NCI-H1105 treated with DMSO at 0.1 percent for 48 hours (cell line): ENCODE measurements at places on chromosomes 7 and 10.

DNA sequence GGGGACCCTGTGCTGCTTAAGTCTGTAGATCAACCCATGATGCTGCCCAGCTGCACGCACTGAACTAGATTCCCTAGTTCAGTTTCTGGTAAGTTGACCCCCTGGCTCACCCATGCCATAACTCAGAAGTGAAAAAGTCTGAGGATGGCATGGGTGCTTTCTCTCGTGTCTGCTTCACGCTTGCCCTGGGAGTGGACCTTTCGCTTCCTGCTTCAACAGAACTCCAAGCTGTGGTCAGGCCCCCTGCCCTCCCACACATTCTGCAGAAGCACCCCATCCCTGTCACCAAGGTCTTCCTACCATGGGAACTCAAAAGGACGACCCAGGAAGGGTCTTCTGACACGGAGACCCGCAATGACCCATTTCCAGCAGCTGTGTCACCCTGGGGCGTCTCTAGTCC lies 39.9 kb downstream of the LRRC18 start:
- no peak for DNase-seq

DNA sequence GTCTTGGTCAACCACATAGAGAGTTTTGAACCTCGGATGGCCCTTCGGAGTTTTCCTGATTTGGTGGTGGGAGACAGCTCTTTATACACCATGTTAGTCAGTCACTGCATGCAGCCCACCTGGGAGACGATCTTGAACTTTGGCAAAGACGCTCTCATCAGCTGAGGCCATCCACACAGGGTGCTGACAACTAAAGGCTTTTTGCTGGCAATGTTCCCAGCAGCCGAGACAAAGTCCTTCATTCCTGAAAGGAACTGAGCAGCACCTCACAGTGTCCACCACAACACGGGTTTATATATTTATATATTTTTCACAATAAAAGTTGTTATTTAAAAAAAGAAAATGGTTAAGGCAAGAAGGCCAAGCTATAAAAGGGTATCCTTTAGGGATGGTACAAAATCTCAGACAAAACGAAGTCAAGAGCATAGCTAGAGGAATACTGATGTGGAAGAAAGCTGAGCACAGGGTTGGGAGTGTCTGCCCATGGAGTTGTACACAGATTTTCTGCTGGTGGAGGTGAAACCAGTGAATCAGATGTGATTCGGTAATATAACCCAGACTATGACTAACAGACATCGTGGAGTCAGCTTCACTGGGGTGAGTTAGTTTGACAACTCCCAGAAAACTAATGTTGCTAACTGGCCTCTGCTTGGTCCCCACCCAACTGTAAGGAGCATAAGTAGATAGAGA lies 27.4 kb upstream of the CAPZA2 start:
- DNase-seq, result no peak

DNA sequence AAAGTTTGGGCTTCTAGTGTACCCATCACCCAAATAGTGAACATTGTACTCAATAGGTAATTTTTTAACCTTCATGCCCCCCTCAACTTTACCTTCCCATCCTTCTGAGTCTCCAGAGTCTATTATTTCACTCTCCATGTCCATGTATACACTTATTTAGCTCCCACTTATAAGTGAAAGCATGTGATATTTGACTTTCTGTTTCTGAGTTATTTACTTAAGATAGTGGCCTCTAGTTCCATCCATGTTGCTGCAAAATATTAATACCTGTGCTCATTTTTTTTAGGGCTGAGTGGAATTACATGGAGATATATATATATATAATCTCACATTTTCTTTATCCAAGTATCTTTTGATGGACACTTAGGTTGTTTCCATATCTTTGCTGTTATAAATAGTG lies 21.1 kb upstream of the PHF14 start:
- DNase-seq, result no peak

DNA sequence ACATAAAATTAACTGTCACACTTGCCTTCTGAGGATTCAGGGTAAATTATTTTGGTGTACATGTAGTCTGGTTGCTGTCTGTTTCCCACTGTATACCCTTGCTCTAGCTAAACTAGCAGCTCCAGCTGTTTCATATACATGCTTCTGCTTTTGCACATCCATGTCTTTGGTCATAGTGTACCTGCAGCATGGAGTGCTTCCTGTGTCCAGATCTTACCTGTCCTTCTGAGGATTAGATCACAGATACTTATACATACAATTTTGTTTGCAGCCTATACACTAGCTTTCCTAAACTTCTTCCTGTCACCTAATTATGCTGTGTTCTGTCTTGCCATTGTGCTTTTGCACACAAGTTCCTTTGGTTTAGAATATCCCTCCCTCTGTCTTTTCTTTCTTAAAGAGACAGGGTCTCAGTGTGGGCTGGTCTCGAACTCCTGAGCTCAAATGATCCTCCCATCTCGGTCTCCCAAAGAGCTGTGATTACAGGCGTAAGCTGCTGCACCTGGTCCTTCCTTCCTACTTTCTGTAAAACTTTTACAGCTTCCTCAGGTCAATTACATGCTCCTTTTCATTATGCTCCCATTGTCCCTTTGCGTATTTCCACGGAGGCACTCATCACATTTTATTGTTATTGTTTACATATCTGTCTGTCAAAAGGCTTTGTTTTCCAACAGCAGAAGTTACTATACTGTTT lies 33.8 kb downstream of the TPST1 start:
- DNase-seq, result no peak

DNA sequence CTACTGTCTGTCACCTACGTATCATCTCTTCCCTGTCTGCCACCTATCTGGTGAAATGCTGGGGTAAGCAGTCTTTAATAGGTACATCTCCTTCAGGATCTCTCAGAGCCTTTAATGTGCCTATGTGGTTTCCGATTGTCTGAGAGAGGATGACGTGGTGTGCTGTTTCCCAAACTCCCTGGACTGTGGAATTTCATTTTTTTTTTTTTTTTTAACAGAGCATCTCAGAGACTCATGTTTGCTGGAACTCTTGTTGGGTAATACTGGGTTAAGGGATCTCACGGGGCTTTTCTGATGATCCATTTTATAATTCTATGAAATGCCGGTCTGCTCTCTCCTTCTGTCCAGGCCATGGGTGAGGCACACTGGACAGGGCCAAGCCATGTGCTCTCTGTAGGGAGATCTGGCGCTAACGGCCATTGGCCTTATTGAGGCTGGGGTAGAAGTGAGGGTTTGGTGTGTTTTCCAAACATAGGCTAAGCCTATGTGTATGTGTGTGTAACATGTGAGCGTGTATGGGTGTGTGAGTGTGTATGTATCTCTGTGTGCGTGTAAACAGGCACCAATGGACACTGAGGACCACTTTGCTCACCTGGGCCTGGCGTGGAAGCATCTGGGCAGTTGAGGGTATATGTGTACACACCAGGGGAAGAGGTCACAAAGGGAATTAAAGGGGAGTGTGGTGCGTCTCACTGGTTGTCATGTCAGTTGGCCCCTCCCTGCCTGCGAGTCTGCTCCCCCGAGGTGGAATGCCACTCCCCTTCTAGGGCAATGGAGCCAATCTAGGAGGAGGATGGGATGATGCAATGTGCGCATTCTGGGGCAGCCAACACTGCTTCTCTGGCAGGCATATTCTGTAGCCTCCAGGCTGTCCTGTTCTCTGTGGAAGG lies 7.8 kb downstream of the ADRA2A start:
- DNase-seq, result no peak

DNA sequence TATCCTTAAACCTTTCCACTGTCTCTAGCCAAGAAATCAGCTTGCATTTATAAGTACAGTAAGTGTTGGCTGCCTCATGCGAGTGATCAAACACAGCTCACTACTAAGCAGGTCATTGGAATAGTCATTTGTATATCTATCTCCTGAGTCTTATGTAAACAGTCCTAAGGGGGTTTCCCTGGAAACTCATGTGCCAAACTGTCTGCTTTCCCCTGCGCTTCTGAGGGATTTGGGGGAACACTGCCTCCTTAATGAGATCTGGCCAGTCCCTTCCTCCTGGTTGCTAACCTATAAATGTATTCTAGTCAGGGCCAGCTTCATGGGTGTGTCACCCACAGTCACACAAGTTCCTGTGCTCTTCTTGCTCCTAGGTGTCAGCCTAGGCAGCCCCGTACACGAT lies 133.1 kb downstream of the CD36 start:
- no peak for DNase-seq

- no peak for DNase-seq
These were observed 38.4 kb downstream of the SYPL1 start for GRCh38 chr7:106073701-106074100.

DNA sequence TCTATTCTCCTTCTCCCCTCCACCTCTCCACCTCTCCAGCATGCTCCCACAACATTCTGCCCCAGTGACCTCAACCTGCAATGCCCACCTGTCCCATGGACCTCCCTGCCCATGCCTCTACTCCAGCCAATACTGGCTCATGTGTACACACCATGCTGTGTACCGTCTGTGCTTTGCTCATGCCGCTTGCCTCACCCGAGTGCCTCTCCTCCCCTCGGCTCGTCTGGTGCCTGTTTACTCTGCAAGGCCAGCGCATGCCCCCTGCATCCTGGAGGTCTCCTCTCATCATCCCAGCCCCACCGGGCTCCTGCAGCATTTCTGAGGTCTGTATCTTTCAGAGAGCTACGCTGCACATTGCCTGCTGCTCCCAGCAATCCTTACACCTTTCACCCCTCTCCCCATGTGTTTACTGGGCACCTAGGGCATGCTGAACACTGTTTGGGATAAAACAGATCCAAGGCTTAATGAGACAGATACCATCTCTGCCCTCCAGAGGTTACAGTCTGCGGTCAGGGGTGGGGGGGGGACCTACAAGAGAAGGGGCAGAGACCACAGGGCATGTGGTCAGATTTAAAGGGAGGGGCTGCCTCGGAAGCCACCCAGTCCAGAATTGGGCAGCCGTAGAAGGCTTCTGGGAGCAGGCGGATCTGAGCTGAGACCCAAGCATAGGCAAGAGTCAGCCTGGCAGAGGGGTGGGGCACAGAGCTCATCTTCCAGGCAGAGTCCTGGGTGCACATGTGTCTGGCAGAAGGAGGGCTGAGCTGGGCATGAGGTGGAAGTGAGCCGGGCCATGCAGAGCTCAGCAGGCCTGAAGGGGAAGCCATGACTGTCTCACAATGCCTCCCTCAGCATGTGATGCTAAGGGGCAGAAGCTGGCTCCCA lies 29.6 kb upstream of the PSAP start:
- no peak for DNase-seq

DNA sequence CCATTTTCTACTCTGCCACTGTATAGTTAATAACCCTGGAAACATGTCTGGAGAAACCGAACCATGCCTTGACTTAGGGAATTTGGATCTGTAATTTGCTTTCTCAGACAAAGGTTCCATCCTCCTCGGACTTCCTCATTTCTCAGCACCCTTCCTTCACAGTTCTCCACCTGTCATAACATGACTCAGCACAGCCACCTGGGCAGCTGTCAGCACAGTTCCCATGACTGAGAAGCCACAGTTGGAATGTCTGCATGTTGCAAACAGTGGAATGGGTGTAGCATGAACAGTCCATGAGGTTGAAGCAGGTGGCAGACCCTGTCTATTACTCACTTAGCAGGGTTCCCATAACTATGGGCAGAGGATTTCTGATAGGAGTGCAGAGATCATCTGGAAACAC lies 634 bp upstream of the OR9A4 start:
- DNase-seq, result no peak

DNA sequence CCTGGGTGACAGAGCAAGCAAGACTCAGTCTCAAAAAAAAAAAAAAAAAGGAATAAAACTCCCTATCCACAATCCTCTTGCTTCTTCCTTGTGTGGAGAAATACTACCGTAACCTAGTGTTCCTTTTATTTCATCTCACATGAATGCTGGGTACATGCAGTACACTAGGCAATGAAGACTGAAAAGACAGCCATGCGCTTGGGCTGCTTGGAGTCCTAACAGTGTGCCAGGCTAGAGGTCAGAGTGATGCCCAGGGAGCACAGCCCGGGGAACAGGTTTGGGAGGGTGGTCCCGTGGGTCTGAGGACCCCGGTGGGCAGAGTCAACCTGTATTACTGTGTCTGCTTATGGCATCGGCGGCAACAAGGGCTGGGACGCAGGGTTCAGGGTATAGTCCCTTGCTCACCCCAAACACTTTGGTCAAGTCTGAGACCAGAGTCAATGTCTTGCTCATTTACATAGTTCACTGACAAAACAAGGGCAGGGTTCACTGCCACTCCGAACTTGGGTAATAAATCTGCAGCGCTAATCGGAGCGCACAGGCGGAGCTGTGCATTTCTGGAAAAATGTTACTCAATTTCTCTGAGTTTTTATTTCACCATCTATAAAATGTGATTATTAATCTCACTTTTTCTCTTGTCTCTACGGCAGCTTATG lies 118.0 kb downstream of the CLEC2L start:
- DNase-seq, result no peak

GRCh38 chr7:33471636-33472242 lies 342.4 kb downstream of the BBS9 start:
- no peak for DNase-seq

DNA sequence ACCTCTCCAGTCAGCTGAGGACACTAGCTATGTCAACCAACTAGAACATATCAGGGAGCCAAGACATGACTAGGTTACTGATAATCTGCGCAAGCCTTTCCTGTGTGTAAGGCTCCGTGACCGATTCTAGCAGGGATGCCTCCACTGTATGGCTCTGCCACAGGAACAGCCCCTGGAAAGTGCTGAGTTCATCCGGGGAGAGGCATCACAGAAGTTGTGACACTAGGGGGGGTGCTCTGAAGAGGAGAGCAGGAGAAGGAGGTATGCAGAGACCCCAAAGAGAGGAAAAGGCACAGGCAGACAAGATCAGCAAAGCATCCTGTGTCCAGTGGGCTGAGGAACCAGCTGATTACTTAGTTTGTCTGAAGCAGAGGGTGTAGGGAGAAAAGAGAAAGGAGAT lies 13.5 kb downstream of the UPP1 start:
- DNase-seq, result no peak

DNA sequence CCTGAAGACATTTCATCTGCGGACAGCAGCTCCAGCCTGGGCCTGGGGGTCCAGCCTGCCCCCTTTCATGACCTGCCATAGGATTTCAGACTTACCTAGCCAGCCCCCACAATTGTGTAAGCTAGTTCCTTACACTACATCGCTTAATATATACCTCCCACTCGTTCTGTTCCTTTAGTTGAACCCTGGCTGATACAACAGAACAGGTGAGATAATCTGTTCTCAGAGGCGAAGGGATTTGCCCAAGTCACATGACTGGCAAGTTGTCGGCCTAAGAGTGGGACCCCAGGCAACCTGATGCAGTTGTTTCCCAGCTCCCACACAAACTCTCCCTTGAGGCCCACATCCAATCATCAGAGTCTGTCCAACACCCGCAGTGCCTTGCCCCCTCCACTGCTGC lies 168.2 kb downstream of the SH3PXD2A start:
- DNase-seq, result no peak

GRCh38 chr7:137563981-137564380 lies 220.4 kb upstream of the PTN start:
- no peak for DNase-seq

- no peak for DNase-seq
These were observed 9.7 kb downstream of the EXOC6 start for GRCh38 chr10:92857904-92858514.

- DNase-seq, result no peak
These were observed 34.9 kb upstream of the INPP5A start for GRCh38 chr10:132502544-132503300.

- no peak for DNase-seq
These were observed 10.8 kb downstream of the ANXA11 start for GRCh38 chr10:80194373-80195045.
